ENCODE measurements at places on chromosomes 12 and 14.

- DNase-seq: no peak
Observed at GRCh38 chr12:45089411-45090075, 38.6 kb upstream of the DBX2 start.

GRCh38 chr14:53011053-53011462, 60.2 kb upstream of the FERMT2 start:
- DNase-seq: no peak

DNA sequence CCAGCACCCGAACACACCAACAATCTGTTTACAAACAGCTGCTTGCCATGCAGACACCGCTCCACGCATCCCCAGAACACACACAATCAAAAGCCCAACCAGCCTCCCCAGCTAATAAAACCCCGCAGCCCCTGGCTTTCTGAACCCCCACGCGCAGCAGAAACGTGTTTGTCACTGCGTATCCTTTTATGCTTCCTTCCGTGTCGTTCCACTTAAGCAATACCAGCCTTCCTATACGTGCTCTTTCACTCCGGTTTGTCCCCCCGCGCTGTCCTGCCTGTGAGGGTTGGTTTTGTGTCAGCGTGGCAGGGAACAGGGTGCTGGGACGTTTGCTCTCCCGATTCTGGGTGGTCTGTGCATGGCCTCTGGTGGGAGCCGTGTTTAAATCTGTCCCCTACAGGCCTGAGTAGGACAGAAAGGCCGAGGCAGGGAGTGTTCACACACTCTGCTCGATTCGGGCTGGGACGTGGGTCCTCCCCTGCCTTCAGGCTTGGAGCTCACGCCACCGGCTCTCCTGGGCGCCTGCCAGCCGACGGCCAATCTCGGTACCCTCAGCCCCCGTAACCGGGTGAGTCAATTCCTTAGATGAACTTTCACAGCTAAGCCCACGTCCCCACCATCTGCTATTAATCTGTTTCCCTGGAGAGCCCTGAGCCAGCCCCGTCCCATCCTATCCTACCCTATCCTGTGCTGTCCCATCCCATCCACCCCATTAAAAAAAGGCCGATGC, 60.0 kb downstream of the NOC4L start:
- DNase-seq: no peak

DNA sequence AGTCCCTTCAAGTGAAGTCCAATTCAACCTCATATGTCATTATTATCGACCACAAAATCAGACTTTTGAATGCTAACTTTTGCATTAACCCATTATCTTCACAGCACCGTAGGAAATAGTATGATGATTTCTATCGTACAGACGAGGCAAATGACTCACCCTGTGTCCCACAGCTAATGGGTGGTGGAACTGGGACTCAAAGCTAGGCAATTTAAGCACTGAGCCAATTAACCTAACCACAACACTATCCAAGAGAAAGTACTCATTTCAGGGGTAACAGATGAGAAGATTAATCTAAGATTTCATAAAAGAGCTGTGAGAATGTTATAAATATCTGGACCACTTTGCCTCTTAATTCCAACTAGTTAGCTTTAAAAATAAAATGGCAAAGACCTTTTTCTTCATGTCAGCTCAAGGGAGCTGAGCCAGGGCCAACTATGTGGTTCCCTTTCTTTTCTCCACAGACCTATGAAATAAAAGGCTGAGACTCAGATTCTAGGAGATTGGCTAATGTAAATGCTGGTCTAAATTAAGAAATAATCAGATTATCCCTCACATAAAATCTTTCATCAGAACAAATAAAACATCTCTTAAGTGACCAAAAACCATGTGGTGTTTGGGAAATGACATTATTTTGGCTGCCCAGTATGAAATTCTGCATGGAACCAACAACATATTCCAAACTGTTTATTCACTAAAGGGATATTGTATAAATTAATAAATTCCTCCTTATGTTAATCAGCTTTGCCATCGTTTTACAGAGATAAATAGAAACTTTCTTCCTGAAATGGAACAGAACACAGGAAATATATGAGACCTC, 4.9 kb downstream of the PTGER2 start:
- no peak for DNase-seq

- DNase-seq: no peak
Observed at GRCh38 chr12:104049278-104049902, 597 bp downstream of the GLT8D2 start.

- DNase-seq: no peak
Observed at GRCh38 chr14:33682760-33683159, 268.1 kb downstream of the EGLN3 start.

- no peak for DNase-seq
Observed at GRCh38 chr12:131375972-131376345, 334.9 kb upstream of the SFSWAP start.

DNA sequence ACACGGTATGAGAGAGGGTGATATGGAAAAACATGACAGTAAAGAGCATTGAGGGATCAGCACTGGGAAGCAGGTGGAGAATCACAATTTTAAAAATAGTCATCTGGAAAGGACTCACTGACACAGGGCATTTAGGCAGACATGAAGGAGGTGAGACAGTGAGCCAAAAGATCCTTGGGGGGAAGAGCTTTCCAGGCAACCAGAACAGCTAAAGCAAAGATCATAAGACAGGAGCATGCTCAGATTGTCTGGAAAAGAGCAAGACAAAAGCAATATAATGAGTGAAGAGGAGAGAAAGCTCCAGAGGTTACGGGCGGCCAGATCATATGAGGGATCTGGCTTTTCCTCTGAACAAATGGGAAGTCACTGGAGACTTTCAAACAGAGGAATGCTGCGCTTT, 63.9 kb downstream of the DENND5B start:
- no peak for DNase-seq

DNA sequence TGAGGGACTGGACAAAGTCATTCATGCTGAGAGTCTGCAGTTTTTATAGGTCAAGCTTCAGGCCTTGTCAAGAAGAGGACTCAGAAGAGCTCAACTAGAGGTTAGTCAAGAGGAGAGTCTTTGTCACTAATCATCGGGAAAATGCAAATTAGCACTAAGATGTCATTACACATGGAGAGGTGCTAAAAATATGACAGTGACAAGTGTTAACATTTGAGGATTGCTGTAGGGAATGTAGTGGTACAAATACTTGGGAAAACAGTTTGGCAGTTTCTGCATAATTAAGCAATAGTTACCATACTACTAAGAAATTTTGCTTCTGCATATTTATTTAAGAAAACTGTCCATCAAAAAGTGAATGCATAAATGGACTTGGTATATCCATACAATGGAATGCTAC, 60.9 kb upstream of the CSRP2 start:
- no peak for DNase-seq

- no peak for DNase-seq
Observed at GRCh38 chr12:6374786-6375160, 590 bp downstream of the SCNN1A start.

DNA sequence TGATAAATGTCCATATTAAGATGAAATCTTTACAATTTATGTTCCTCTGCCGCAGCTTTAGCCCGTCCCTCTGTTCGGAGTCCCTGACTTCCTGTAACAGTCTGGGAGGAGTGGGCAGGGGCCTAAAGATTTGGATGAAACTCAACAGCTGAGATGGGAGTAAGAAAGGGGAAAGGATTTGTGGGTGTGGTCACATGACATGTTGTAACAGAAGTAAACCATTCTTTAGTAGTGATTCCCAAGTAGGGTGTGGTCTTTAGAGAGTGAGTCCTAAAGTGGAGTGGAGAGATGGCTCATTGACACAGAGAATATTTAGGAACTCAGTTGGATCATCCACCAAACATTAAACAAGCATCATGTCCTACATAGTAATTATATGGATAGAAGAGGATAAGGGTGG, 12.9 kb downstream of the TMEM117 start:
- no peak for DNase-seq

- no peak for DNase-seq
Observed at GRCh38 chr12:122661938-122662337, 41.2 kb downstream of the HCAR2 start.

DNA sequence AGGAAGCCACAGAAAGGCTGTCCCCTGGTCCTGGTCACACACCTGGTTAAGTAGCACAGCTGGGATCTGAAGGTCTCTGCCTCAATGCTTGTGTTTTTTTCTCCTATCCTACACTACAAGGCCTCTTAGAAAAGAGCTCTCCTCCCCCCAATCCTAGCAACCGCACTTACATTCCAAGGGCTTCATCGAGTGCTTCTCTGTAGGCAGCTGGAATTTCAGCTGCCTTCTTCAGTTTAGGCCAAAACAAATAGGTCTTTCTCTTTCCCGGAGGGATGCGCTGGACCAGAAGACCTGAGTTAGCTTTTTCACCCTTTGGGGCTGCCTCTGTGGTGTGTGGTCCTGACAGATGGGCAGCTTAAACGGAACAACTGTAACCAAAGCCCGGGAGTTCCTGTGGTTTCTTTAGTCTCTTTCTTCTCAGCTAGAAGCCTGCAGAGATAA, 109.7 kb downstream of the GPATCH2L start:
- no peak for DNase-seq

GRCh38 chr12:78308701-78309100, 478.0 kb downstream of the NAV3 start:
- no peak for DNase-seq

- no peak for DNase-seq
Observed at GRCh38 chr14:73500360-73500759, 9.6 kb downstream of the RIOX1 start.

- DNase-seq: no peak
Observed at GRCh38 chr12:7075518-7075917, 15.0 kb downstream of the C1S start.

GRCh38 chr14:73125746-73126145, 10.6 kb upstream of the PSEN1 start:
- DNase-seq: no peak

DNA sequence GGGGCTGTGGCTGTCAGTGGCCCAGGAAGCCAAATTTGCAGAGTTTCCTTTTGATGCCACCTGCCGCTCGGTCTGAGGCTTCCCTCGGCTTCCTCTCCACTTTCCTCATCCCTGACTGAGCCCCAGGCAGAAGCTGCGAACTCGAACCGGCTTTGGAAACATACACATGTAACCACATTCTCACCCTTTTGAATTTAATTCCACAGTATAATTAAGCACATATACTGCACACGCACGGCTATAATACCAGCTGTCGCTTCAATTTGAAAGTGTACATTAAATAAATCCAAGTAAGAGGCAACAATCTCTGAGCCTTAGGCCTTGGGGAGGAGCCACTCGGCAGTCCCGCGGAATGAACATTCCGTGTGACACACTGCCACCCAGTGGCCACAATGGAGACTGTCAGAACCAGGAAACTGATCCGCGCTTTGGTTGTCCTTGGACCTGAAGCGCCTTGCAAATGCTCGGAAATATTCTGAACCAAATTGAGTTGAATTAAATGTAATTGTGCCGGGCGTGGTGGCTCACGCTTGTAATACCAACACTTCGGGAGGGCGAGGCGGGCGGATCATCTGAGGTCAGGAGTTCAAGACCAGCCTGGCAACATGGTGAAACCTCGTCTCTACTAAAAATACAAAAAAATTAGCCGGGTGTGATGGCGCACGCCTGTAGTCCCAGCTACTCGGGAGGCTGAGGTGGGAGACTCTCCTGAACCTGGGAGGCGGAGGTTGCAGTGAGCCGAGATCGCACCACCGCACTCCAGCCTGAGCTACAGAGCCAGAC, 117.9 kb upstream of the TMPO start:
- peak; percentile 64 for DNase-seq

DNA sequence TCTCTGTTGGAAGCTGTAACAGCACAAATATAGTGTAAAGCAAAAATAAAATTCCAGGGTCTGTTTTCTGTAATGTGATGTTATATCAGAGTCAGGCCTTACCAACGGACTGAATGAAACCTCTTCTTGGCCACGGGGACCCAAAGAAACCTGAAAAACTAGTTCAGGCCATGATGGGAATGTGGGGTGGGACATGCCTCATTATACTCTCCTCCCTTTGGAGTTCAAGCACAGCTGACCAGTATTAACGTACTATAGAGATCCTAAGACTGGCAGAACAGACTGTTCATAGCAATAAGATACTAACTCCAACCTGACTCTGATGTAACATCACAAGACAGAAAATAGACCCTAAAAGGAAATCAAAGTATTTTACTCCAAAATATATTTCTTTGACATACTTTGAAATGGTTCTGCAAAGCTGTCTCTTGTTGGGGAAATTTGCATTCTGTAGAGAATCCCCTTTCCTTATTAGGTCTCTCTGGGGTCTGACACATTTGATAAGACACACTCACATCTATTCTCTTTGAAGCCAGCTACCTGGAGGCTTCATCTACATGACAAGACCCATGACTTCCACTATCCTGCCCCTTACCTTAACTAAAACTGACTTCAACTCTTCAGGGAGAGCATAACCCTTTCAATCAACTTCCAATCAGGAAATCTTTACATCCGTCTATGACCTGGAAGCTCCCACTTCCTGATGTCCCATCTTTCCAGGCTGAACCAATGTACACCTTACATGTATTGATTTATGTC, 444.6 kb downstream of the SOX5 start:
- DNase-seq: no peak

DNA sequence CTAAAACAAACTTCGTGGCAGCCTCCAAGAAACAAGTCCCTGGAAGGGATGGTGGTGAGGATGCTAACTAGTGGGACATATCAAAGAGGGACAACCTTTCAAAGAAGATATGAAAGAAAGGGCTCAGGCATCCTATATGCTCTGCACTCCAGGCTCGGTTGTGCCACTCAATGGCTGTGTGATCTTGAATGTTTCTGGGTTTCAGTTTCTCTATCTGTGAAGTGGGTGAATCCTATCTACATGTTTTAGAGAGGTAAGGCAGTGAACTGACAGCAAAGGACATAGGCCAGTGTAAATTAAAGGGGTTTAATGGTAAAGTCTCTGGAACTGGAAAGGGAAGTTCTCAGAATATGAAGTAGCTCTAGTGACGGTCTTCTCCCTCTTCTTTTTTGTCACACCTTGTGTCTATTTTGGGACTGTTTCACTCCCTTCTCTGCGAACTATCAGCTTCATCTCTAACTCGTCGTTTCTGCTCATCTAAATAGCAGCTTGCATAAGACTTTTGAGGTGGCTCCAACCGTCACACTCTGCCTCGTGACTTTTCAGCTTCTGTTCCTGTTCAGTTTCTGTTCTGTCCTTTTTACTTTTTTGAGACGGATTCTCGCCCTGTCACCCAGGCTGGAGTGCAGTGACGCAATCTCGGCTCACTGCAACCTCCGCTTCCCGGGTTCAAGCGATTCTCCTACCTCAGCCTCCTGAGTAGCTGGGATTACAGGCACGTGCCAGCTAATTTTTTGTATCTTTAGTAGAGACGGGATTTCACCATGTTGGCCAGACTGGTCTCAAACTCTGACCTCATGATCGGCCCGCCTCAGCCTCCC, 273.6 kb downstream of the SUDS3 start:
- DNase-seq: no peak

- no peak for DNase-seq
Observed at GRCh38 chr14:102911991-102912761, 10.3 kb upstream of the AMN start.
